Activated naive CD4-positive, alpha-beta T cell treated with anti-CD3 and anti-CD28 coated beads, Interleukin-2, amount 10 ng/mL, durations not matched to agents 5 hours and 36 hours (primary cell): ENCODE measurements at places on chromosomes 1 and 21. TPM values are rescaled to one million over a fixed set of nuclear protein-coding genes. Genes with fewer than 3 reads are reported as not detected.

Gene TMIGD3
- not detected for total RNA-seq

Gene SFN
- 5.2 TPM for total RNA-seq

Gene KIAA1614
- 0.12 TPM for total RNA-seq

Gene NECTIN4
- total RNA-seq = not detected

Gene MIB2
- 45.9 TPM for total RNA-seq

Gene AMY1B
- total RNA-seq = not detected

Gene MEX3A
- not detected for total RNA-seq

Gene CR1
- 0.26 TPM for total RNA-seq

Gene ADAMTS5
- total RNA-seq = not detected

Gene SYNJ1
- total RNA-seq = 16.2 TPM

Gene TBX19
- total RNA-seq = 1.5 TPM

Gene CD34
- not detected for total RNA-seq

Gene VASH2
- 0.15 TPM for total RNA-seq

Gene SPATA46
- not detected for total RNA-seq

Gene GBP6
- total RNA-seq = 0.40 TPM

Gene CCDC185
- total RNA-seq = not detected

Gene CFAP126
- not detected for total RNA-seq

Gene FCRLB
- total RNA-seq = 0.39 TPM

Gene TMEM53
- total RNA-seq = 3.2 TPM

Gene SON
- 318 TPM for total RNA-seq

Gene TEDDM1
- not detected for total RNA-seq

Gene CHI3L2
- 26.7 TPM for total RNA-seq

Gene AUNIP
- 4.4 TPM for total RNA-seq

Gene LCE1D
- total RNA-seq = not detected

Gene FHAD1
- 0.46 TPM for total RNA-seq

Gene PPIH
- total RNA-seq = 79.6 TPM

Gene TRIM17
- 0.55 TPM for total RNA-seq

Gene KRTAP8-1
- not detected for total RNA-seq

Gene SPATA45
- not detected for total RNA-seq

Gene EPB41
- 160 TPM for total RNA-seq
